Vein endothelial cell (primary cell): ENCODE measurements at places on chromosomes 6 and 20. TPM values are rescaled to one million over a fixed set of nuclear protein-coding genes. Genes with fewer than 3 reads are reported as not detected.

Gene SMOC2
- total RNA-seq, result not detected in 2 replicates

Gene OTOR
- total RNA-seq, result not detected in 2 replicates

Gene RBPJL
- not detected in 2 replicates for total RNA-seq

Gene PHIP
- 21.6 and 32.5 TPM in 2 replicates for total RNA-seq

Gene DSN1
- 13.1 and 19.2 TPM in 2 replicates for total RNA-seq

Gene HFE
- 3.3 TPM in 2 replicates for total RNA-seq

Gene GRM1
- 0.10 TPM in 1 of 2 replicates, not detected in the other for total RNA-seq

Gene KCNB1
- total RNA-seq, result not detected in 2 replicates

Gene AHI1
- total RNA-seq, result 13.5 and 14.0 TPM in 2 replicates

Gene NFATC2
- total RNA-seq, result 6.9 and 8.2 TPM in 2 replicates

Gene LY6G6F
- not detected in 2 replicates for total RNA-seq
